Right cardiac atrium (tissue), 5 donors: ENCODE measurements at places on chromosomes 4 and X. TPM values are rescaled to one million over a fixed set of nuclear protein-coding genes. Genes with fewer than 3 reads are reported as not detected.

DNA sequence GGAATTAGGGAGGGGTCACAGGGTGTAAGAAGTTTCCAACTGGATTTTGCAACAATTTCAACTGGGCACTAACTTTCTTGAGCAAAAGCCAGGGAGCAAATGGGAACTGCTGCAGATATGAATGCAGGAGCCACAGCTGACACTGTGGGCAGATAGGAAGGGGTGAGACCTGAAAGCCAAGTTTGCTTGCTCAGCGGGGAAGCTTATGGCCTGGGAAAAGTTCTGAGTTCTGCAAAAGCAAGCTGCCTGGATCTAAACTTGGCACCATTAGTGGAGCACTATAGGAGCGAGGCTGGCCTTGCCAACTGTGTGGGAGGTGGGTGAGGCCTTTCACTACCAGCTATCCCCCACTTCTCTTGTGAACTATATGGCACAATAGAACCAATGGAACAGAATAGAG, 11.1 kb downstream of the CYSLTR1 start:
- no peak for DNase-seq

DNA sequence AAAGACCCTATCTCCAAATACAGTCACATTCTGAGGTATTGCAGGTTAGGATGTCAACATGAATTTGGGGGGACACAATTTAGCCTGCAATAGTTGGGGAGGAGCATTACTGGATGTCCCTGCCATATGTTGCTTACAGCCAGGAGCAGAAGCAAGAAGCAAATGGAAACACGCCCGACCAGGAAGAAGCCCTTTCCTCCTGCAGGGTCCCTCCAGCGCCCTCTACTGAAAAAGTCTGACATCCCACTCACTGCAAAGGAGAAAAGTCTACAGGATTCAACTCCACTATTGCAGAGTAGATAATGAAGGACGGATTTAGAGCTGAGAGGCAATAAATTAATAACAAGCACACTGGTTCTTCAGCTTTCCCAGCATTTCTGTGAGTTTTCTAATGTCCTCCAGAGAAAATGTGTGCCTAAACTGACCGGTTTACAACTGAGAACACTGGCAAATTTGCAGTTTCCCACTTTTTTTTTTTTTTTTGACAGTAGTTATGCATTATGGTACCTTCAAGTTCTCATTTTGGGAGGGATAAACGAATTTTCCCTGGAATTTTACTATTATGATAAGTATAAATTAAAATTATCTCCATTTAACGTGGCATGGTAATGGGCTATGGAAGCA, 31.7 kb downstream of the COQ2 start:
- DNase-seq, result peak; percentile 60

GRCh38 chr4:36133658-36134057, 110.7 kb downstream of the ARAP2 start:
- DNase-seq, result no peak

DNA sequence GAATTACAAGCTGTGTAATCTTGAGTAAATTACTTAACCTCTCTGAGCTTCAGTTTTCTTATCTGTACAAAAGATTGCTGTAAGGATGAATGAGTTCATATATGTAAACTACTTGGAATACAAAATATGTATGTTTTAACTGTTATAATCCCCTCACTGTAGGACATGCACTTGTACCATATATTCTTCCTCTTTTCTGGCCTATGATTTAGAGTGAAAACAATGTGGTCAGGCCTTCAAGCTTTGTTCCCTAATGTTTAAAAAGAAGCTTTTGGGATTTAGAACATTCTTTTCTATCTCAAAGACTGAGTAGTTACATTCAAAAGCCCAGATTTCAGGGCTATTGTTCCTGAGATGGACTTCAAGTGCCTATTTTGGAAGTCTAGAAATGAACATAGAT, 26.7 kb upstream of the GPRIN3 start:
- DNase-seq, result no peak

GRCh38 chr4:47531954-47532321, 46.9 kb downstream of the ATP10D start:
- DNase-seq, result no peak

- no peak for DNase-seq
These were observed 84.0 kb downstream of the PHKA2 start for GRCh38 chrX:18899796-18900380.

GRCh38 chr4:41878991-41879491, 56.2 kb upstream of the TMEM33 start:
- no peak for DNase-seq

DNA sequence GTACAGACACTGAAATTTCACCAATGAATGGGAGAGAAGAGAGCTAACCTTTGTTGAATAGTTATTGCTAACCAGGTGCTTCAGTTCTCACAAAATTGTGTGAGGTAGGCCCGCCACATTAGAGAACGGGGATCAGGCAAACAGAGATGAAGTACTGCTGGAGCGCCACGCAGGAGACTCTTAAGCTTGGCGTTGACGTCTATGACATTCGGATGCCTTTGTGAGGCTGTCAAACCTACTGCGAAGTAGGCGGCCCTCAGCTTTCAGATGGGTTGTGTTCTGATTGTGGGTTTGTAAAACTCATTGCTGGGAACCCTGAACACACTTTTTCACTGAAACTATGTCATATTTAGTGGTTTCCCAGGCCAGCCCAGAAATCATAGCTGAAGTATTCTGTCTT, 173.6 kb downstream of the CBR4 start:
- no peak for DNase-seq

GRCh38 chr4:38821739-38822138, 17.1 kb upstream of the TLR1 start:
- no peak for DNase-seq

DNA sequence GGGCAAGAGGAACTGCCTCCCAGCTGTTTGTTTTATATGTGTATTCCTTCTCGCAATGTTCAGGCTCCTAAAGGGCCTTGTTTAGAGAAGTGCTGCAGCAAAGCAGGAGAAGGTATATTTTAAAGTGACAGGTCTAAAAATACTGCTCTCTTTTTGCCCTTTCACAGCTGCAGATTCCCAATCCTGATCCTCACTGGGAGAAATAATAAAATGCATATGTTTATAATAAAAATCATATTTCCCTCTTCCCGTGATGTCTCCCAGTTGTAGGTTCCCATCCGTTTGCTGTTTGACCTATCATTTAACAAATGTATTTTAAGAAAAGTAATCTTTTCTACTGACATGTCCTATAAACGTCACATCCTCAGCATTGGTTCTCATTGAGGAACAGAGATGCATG, 62.7 kb upstream of the GPC4 start:
- no peak for DNase-seq

- no peak for DNase-seq
These were observed 16.6 kb downstream of the FAM149A start for GRCh38 chr4:186121057-186121456.

- peak; percentile 64 for DNase-seq
These were observed 22.1 kb downstream of the PPP1R2C start for GRCh38 chrX:42755815-42756214.

DNA sequence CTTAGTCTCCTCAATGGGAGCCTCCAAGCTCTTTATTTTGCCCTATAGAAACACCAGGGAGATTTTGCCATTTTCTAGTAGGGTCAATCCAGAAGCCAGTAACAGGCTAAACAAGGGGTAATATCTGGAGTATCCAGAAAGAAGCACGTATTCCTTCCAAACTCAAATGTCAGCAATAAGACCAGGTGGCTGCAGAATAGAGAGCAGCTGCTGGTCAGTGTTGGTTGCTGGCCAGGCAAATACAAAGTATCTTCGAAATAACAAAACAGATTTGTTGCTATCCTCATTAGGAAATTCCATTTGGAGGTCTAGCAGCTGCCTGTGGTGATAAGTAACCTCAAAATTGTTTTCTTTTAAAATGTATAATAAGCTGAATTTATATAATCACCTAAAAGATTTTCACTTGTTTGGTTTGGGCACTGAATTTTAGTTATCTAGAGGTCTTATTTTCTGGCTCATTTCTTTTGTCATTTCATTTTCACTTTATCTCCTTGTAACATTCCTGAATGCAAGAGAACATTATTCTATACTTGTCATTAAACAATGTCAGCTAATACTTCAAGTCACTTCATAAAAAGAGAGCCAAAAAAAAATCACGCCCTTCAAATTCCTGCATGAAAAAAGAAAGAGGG, 320.6 kb downstream of the DTHD1 start:
- DNase-seq, result no peak

DNA sequence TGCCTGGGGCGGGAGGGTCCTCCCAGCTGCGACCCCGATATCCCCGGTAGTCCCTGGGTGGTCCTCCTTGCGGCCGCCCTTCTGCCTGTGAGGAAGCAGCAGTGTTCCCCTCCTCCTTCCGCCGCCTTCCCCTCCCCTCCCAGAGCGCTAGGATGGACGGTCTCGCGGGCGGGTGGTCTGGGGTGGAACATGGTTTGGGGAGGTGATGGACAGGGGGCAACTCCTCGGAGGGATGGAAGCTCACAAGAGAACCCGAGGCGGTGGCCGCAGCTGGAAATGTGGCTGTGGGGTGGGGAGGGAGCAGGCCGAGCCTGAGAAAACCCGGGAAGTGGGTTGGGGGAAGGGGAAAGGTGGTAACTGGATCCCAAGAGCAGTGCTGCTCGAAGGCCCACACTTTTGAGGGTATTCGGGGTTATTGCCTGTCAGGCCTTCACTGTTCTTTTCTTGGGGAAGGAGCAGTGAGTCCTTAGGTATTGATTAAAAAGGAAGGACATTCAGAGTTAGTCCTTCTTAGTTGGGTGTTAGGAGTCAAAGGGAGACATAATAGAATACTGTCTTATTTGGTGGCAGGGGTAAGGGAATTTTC, 581 bp downstream of the UBE2K start:
- DNase-seq, result peak; percentile 78

GRCh38 chrX:153647461-153648357, 706 bp downstream of the DUSP9 start:
- DNase-seq, result peak; percentile 63

- peak; percentile 35 for DNase-seq
These were observed at the start of gene EXOC1L for GRCh38 chr4:55819634-55820033. Gene EXOC1L (plus strand): TSS chr4:55819790. CDS start chr4:55820027, 237 bp downstream.

GRCh38 chr4:112845386-112845785, 204.1 kb upstream of the ANK2 start:
- no peak for DNase-seq

DNA sequence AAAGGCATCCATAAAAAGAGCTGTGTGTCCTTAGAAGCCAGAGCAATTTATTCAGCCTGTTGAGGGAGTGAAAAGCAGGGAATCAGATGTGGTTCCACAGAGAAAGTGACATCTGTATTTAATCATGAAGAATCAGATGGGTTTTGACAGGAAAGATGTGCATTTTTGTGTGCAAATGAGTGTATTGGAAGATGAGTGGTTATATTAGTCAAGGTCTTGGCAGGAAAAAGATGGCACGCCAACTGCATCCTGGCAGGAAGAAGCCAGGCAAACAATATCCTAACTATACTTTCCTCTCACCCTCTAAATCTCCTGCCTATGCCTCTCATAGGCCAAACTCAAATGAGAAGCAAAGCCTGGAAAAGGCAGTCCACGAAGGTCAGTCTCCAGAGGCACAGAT, 59.1 kb downstream of the SCFD2 start:
- no peak for DNase-seq

- DNase-seq, result peak; percentile 37
These were observed 326.4 kb downstream of the DCHS2 start for GRCh38 chr4:154164931-154165839.

DNA sequence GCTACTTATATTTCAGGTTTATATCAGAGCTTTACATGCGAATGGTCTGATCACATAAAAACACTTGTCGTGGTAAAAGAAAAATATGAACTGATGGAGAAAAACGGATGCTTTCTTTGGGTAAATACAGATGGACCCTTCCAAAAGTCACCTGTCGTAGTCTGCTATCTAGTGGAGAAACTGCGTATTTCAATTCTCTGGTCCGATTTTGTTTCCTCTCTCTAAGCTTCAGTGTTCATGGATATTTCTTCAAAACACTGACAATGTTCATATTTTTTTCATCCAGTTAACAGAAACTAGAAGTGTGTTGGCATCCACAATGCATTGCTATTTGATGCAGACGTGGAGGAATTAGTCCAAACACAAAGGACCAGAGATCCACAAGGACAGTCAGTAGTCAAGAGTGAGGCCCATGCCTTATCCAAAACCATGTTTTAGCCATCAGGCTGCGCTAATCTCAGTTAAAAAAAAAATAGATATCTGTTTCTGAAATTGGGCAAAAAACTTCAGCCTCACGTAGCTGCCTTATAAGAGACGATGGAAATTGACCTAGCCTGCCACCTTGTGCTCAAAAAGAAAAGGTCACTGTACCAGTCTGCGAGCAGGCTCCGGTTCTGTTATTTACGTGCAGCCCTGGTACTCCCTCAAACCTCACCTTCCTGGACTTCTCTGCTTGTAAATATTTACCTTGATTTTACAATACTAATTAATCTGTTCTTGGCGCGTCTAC, 16.0 kb downstream of the MEPE start:
- DNase-seq, result no peak

- DNase-seq, result no peak
These were observed 259.6 kb downstream of the UNC5C start for GRCh38 chr4:95289028-95289634.

DNA sequence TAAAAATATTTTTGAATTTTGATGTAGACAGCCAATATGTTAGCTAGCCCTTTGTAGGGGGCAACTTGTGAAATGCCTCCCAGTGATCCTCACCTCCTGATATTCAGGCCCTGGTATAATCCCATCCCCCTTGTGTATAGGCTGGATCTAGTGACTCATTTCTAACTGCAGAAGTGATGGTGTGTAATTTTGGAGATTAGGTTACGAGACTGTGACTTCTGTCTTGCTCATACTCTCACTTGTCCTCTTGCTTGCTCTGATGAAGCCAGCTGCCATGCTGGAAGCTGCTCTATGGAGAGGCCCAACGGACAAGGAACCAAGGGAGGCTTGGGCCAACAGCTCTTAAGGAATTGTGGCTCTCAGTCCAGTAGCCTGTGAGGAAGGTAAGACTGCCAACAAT, 61.7 kb downstream of the GPR82 start:
- DNase-seq, result no peak

DNA sequence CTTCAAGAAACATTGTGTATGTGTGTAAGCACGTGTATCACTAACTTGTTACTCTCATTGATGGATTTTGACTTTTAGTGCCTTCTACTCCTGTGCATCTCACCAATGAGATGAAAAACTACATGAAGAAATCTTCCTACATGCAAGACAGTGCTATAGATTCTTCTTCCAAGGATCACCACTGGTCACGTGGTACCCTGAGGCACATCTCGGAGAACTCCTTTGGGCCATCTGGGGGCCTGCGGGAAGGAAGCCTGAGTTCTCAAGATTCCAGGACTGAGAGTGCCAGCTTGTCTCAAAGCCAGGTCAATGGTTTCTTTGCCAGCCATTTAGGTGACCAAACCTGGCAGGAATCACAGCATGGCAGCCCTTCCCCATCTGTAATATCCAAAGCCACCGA, 86.5 kb downstream of the SLC10A6 start:
- DNase-seq, result no peak

Gene LAMTOR3
- total RNA-seq, result 38.3 TPM

Gene FAAH2
- 0.26 TPM for total RNA-seq

Gene DMD
- total RNA-seq, result 120 TPM

Gene GLRB
- total RNA-seq, result 16.6 TPM

Gene SCML2
- total RNA-seq, result 1.2 TPM

Gene CFAP299
- total RNA-seq, result not detected
